RKO (cell line): ENCODE measurements at places on chromosomes 12 and 14.

DNA sequence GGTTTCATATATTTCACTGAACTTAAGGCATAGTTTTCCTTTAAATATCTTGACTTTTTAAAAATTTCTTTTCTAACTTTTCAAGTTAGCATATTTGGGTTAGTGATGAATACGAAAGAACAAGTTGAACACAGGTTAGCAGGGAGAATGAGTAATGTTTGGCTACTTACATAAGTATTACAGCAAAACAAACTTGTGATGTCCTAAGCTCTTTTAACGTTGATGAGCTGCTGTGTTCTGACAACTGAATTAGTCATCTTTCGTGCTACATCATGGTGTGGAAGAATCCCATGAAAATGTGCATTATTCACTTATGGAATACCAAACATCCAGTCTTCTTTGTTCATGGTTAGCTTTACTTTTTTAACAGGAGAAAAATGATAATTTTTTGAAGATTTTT is 36.3 kb upstream of the PDZRN4 start:
- peak; percentile 72 for DNase-seq

DNA sequence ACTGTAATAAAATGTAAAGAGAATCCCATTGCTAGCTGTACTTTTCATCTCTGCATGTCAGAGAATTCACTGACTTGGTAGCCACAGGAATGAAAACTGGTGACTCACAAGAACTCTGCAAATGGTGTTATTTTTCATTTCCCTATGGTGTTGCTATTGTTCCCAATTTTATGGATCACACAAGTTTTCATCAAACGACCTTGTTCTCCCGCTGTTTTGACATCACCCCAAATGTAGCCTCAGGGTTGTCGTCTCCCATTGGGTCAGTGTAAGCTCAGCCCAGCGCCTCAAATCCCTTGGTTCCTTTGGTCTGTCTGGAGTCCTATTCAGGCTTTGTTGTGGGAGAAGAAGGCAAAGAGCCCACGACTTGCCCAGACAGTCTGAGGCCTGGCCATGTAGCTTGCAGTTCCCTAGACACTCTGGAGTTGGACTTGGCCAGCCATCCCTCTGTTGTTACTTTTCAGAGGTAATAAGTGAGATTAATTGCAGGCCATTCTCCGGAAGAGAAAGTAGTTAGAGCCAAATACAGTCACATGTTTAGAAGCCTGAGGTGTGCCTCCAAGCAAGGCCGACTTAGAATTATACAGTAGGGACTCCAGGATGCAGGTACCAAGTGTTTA is 159.2 kb downstream of the TGFB3 start:
- no peak for DNase-seq

- no peak for DNase-seq
These were observed 250.2 kb downstream of the DACT1 start for GRCh38 chr14:58887931-58888330.

GRCh38 chr14:26773906-26774593 is 176.2 kb upstream of the NOVA1 start:
- DNase-seq: peak; percentile 3

GRCh38 chr12:32483499-32483898 is 84.1 kb downstream of the FGD4 start:
- DNase-seq: no peak

DNA sequence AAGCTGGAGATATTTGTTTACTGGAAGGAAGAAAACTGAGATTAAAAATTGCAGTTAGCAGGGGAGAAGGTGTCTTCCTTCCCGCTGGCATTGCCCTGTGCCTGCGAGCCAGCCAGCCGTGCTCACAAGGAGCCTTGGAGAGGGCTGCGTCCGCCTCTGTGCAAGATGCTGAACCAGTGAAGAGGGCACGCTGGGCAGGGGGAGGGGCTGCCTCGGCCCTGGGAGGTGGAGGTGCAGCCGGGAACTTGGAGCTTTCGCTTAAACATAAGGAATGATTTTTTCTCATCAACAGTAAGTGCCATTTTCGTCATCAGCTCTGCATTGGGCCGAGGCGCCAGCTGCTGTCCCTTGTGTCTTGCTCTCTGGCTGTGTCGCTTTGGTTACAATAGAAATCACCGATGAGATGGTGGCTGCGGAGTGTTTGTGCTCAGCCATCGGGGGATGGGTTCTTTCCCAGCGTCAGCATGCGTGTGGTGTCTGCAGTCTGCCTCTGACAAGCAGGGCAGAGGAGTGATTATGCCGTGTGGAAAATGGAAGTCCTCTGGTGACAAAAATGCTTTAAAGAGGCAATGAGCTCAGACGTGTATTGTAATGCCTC is 97.3 kb downstream of the ESR2 start:
- DNase-seq: no peak

- DNase-seq: peak; percentile 68
These were observed 213.6 kb downstream of the DAD1 start for GRCh38 chr14:22375321-22375930.

GRCh38 chr12:113062502-113063395 is 6.2 kb downstream of the DTX1 start:
- no peak for DNase-seq

DNA sequence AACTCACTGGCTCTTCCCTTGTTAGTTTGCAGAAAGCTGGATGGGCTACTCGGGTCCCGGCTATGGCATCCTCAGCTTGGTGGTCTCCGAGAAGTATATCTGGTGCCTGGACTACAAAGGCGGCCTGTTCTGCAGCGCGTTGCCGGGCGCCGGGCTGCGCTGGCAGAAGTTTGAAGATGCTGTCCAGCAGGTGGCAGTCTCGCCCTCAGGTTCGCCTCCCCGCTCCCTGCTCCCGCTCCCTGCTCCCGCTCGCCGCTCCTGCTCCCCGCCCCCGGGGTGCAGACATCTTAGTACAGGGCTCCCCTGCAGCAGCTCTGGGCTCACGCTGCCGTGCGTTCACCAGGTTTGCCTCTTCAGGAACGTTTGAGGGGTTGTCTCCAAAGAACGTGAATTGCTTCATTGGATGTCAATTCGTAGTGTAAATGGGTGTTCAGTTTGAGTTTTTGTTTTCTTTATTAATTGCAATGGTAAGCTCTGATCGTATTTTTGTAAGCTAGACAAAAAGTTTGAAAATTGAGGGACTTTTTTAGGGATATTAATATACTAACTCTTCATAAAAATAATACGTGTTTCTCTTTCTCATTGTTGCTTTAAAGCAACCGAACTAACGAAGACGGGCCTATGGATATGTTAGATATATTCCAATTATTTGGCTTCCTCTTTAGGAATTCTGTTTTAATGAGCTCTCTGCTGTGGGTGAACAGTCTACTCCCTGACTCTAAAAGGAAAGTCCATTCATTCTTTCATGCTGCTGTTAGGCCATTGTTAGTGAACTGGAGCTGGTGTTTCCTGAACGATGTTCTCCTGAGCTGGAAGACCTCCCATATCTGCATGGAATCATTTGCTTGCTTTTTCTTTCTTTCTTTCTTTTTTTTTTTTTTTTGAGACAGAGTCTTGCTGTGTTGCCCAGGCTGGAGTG is 71.3 kb downstream of the ANKRD9 start:
- DNase-seq: peak; percentile 81
